ENCODE measurements at places on chromosomes 11 and 22. TPM values are rescaled to one million over a fixed set of nuclear protein-coding genes. Genes with fewer than 3 reads are reported as not detected.

GRCh38 chr11:70642266-70642665, 243.9 kb downstream of the CTTN start:
- no peak for DNase-seq

DNA sequence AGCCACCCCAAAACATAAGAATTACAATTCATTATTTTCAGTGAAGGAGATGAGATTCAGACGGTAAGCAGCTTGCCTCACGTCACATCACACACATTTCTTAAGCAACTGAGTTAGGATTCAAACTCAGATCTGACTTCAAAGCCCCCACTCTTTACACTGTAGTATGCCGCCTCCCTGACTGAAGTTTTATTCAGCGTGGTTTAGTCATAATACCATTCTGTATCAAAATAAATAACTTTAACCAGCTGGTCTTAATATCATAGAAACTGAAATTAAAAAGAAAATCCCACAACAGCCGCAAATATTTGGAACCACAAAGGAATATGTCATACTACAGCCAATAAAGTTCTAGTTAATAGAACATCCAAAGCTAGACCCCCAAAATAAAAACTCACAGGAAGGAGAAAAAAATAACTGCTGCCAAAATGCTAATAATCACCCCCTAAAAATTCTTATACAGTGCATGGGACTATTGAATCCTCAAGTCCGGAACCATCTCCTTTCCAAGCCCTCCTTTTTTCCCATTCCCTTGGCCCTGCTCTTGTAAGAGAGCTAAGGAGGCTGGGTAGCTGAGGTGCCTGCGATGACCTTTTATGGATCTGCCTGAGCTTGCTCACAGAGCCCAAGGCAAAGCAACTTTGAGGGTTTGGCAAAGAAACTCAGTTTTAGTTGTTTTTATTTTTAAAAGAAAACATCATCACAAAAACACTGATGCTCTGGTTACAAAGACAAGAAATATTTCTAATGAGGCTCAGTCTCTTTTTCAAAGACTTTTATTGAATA, 334.5 kb downstream of the TTC28 start:
- no peak for DNase-seq

DNA sequence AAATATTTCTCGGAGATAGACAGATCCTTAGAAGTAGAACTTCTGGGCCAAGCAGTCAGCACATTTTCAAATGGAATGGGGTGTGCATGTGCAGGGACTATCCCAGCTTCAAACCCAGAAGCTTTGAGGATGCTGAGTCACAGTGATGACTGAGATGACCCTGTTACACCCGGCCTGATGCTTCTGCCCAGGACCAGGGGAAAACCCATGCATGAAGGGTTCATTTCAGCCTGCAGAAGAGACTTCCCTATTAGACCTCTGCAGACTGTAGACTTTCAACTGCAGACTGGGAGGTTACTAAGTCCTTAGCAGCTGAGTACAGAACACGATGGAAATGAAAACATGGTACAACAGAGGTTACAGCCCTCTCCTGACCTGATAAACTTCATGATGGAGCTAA, 3.6 kb upstream of the OR2AT4 start:
- peak; percentile 79 for DNase-seq

GRCh38 chr11:9566561-9567063, 6.9 kb upstream of the WEE1 start:
- DNase-seq: no peak

GRCh38 chr11:10943968-10944367, 86.1 kb upstream of the ZBED5 start:
- no peak for DNase-seq

DNA sequence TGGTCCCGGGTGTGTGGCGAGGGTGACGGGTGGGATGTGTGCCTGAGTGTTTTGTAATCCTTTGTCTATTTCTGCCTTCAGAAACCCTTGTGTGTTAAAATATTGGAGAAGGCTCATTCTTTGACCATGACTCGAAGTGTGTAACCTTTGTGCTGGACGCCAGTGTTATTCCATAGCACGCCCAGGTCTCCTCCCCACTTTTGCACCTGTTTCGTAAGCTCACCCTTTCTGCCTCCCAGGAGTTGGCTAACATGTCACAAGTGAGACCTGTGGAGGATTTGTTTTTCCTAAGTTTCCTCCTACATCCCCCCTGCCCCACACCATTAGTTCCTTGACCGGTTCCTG, 382 bp downstream of the C11orf54 start:
- no peak for DNase-seq

DNA sequence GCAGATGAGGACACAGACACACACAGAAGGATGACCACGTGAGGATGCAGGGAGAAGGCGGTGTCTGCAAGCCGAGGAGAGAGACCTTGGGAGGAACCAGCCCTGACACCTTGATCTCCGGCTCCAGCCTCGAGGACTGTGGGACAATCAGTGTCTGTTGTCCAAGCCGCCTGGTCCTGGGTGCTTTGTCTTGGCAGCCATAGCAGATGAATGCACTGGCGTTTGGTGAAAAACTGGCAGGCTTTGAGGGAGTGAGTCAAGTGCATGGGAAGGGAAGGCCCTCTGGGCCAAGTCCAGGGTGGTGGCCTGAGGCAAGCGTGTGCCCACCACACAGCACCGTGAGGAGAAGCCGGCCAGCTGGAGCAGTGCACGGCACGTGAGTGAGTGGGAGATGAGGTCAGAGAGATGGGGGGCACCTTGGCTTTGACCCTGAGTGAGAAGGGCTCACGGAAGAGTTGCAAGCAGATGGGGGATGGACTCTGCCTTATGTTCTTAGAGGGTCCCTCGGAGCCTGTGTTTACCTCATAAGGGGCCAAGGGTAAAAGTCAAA, 12.4 kb upstream of the BRSK2 start:
- no peak for DNase-seq

DNA sequence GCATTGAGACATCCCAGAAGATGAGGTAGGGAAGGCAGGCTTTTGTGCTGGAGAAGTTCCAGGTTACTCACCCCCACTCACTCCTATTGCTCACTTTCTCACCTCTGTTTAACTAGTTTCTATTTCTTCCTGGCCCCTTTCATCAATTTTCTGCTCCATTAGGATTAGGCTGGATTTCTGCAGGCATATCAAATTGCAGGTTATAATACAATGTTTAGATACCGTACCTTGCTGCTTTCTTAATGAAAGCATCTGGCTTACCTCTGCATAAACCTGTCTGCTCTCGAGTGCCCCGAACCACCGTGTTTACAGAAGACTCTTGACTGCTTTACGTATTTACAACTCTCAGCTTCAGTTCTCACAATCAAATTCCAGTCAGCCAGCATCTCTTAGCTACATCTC, 173.7 kb downstream of the ADAMTS15 start:
- no peak for DNase-seq

DNA sequence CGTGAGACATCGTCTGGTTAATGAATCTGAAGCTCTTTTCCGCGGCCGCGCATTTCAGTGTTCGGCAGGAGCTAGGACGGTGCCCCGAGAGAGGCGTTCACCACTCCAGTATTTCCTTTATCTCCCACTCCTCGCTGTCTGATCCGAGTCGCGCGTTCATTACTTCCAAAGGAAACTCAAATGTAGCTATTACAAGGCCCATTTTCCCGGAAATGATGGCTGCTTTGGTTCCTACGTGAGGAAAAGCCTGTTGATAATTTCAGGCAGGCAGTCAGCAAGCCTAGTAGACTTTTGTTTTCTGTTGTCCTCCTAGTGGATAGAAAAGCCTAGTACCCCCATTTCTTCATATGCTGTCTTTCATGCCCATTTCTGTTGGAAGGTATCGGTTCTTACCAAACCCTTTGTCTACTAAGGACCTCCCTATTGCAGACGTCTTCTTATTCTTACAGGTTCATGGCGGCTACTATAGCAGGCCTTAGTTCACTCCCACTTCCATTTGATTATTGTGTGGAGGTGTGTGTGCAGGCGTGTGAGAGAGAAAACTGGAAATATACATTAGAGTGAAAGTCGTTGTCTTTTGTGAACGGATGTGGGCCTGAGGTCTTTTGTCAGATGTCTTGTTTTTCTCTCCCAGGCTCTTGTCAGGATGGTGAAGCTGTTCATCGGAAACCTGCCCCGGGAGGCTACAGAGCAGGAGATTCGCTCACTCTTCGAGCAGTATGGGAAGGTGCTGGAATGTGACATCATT, 737 bp downstream of the RBM4 start:
- DNase-seq: peak; percentile 43

DNA sequence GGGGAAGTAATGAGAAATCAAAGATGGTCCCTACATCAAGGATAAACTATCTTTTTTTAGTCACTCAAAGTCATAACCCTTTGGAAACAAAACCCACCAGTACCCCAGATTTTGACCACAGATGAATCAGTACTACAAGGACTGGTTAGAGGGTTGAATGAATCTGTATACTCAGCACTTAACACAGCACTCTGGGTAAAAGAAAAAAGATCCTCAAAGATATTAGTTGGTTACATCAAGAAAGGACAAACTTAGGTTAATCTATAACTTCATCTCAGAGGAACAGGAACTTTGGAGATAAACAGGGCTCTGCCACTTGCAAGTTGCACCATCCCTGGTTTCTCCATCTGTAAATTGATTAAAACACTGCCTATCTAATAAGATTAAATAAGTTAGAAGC, 18.8 kb downstream of the SC5D start:
- DNase-seq: no peak

GRCh38 chr11:86594746-86595145, 77.7 kb downstream of the ME3 start:
- DNase-seq: no peak

DNA sequence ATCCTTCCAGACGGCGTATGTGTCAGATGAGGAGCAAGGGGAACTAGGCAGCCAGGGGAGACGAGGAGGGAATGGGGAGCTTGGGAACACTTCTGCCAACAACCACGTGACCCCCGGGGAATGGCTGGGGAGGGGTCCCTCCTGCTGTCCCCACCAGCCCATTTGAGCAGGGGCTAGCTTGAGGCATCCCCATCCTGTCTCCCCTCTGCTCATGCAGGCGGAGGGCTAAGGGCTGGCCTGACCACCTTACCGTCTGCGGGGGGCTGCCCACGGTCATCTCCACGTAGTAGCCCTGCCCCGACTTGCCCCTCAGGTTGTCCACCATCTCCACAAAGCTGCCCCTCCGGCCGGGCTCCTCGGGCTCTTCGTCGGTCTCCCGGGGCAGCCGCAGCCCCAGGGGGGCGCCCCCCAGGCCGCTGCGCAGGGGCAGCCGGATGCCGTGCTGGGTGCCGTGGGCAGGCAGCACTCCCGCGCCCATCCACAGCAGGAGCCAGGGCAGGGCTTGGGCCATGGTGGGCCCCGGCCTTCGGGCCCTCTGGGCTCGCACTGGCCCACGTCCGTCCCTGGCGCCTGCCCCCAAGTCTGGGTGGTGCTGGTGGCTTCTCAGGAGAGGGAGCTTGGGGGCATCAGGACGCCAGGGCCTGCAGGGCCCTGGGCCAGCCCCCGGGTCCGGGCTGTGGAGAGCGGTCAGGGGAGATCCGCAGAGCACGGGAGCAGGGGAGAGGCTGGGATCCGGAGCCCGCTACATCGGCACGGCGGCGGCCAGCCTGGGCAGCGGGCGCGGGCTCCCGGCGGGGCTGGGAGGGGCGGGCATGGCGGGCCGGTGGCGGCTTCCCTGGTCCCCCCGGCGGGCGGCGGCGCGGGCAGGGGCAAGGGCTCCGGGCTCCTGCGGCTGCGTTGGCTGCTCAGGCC, 515 bp downstream of the BACE1 start:
- DNase-seq: peak; percentile 34

GRCh38 chr11:23425381-23425780, 565.1 kb upstream of the CCDC179 start:
- DNase-seq: no peak

GRCh38 chr11:104043678-104044239, 7.3 kb downstream of the DDI1 start:
- DNase-seq: no peak

Gene SPON1
- 0.31 TPM for total RNA-seq

Gene CEP164
- total RNA-seq: 29.3 TPM

Gene MS4A3
- total RNA-seq: not detected

Gene NCAM1
- total RNA-seq: not detected

Gene CRYBB2
- not detected for total RNA-seq

Gene ZNF215
- 0.57 TPM for total RNA-seq

Gene YPEL4
- total RNA-seq: 0.43 TPM

Gene JHY
- 1.7 TPM for total RNA-seq

Gene TMEM191B
- 1.8 TPM for total RNA-seq

Gene SCGB2A2
- total RNA-seq: not detected

Gene APOL5
- total RNA-seq: not detected

Gene POU2AF2
- total RNA-seq: not detected
